ENCODE measurements at places on chromosomes 13 and 19. TPM values are rescaled to one million over a fixed set of nuclear protein-coding genes. Genes with fewer than 3 reads are reported as not detected.

- H3K4me1 ChIP-seq, result no peaks in the 10 kb centered on the region
- H3K27ac ChIP-seq, result no peak overlapping the region
- no peak for DNase-seq
- no peak overlapping the region for H3K4me3 ChIP-seq
These were observed 213.5 kb downstream of the FGF9 start for GRCh38 chr13:21884299-21884909.

DNA sequence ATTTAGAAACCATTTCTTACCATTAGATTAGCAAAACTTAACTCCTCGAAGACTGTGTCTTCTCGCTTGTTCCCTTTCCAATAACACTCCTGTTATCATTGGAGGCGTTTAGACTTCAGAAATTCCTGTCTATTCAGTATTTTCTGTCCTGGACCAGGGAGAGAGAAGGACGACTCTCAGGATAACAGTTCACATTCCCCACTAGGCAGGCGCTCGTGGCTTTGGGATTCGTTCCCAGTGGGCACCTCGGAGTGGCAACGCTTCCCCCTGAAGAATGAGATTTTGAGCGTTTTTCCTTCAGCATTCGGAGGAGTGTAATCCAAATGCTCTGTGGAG is 429 bp upstream of the ZNF225 start:
- peak overlapping the region; percentile 23 for H3K27ac ChIP-seq
- DNase-seq, result no peak
- H3K4me1 ChIP-seq, result peaks cover 10% of the 10 kb centered on the region

GRCh38 chr19:35090506-35091214 is 25.0 kb upstream of the FXYD3 start:
- H3K4me3 ChIP-seq, result no peak overlapping the region
- H3K27me3 ChIP-seq, result no peaks in the 10 kb centered on the region

- no peak overlapping the region for H3K27ac ChIP-seq
- no peak overlapping the region for H3K4me3 ChIP-seq
- H3K27me3 ChIP-seq, result no peaks in the 10 kb centered on the region
- no peak for DNase-seq
These were observed 28.5 kb upstream of the CEACAM20 start for GRCh38 chr19:44557933-44558332.

CYP2A6 gene
- 0.57 TPM for total RNA-seq

ARHGAP33 gene
- total RNA-seq, result 30.2 TPM

CNMD gene
- total RNA-seq, result not detected

RGS9BP gene
- total RNA-seq, result 0.54 TPM
